ENCODE measurements at places on chromosomes 11 and 22.
A peak's percentile ranks its signal among the peaks of the same experiment; 100 is the strongest.

DNA sequence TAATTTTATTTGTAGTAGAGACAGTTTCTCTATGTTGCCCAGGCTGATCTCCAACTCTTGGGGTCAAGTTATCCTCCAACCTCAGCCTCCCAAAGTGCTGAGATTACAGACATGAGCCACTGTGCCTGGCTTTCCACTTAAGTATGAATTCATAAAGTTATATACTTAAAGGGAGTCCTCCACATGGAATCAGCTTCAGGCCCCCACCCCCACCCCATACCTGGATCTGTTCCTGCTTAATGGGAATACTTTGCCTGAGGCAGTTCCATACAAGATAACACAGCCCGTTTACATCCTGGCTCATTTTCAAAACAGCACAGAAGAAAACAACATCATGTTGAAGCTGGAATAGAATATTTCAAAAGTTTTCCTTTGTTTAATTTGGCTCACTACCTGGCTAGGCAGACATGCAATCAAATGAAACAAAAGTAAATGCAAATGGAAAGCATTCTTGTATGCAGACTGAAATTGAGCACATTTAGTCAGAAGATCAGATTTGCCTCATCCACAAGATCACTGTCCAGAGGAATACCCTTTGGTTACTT, 82.4 kb downstream of the FAT3 start:
- DNase-seq = no peak

DNA sequence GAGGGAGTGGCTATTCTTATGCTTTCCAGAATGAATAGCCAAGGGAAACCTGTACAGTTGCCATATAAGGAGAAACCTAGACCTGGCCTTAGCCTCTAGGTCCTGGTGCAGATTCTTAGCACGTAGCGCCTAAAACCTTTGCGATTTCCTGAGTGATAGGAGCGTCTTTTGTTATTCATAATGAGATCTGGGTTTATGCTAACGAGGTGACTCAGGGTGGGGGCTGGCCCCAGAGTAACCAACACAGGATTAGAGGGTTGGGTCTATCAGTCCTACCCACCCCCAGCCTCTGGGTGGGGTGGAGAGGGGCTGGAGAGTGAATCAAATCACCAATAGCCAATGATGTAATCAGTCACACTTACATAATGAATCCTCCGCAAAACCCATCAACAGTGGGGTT, 73.4 kb upstream of the PARVG start:
- no peak for DNase-seq

GRCh38 chr11:95923728-95924413, at the start of gene MTMR2:
TSS of gene MTMR2 (minus strand) at chr11:95924107. CDS start at chr11:95923954, 153 bp downstream.
- peak; percentile 73 for DNase-seq

DNA sequence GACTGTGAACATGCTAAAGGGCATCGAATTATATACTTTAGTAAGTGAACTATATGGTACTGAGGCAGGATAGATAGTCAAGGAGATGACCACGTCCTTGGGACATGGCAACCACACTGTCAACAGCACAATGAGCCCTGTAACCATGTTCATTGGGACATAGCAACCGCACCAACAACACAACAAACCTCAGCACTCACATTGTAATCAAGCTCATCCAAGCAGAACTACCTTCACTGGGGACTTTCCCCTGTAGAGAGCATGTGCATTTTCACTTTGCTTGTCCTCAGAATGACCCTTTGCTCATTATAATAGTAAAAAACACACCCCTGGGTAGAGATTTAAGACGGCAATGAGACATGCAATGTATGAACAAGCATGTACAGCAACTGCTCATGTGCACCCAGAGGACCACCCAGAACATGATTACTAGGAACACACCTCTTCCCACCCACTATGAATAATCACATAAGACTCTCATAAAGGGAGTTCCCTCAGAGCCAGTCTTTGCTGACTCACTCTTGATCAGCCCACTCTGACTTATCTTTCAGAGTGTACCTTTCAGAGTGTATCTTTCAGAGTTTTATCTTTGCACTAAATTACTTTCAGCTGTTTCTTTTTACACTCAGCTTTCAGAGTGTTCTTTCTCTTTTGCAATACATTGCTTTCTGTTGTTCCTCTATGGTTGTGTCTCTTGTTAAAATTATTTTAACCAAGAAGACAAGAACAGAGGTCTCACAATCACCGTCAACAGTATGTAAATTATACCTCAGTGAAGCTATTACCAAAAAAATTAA, 4.1 kb upstream of the PLAAT2 start:
- DNase-seq = no peak

- DNase-seq = no peak
These were observed 90.3 kb upstream of the SEZ6L start for GRCh38 chr22:26079009-26079408.

- no peak for DNase-seq
These were observed 3.6 kb upstream of the MAPK8IP1 start for GRCh38 chr11:45881708-45882368.

DNA sequence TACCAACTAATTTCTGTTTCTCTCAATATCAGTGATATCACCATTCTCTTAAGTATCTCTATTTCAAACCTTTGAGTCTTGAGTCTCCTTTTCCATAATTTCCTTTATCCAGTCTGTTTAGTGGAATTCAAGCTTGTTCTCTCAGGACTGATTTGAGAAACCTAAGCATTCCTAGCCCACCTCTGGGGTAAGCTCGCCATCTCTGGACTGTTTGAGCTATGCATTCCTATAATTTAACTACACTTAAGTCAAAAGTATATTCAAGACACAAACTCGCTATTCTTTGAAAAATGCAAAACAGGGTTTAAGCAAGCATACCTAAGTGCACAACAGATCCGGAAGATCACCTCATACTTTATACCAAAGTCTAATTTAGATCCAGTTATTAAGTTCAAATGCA, 2.1 kb upstream of the DLAT start:
- DNase-seq = no peak

GRCh38 chr11:72336163-72336562, 92.2 kb upstream of the PHOX2A start:
- DNase-seq = no peak

GRCh38 chr11:77121876-77122575, 6.0 kb upstream of the MYO7A start:
- no peak for DNase-seq

GRCh38 chr11:130086669-130087068, 17.0 kb downstream of the APLP2 start:
- DNase-seq = no peak

DNA sequence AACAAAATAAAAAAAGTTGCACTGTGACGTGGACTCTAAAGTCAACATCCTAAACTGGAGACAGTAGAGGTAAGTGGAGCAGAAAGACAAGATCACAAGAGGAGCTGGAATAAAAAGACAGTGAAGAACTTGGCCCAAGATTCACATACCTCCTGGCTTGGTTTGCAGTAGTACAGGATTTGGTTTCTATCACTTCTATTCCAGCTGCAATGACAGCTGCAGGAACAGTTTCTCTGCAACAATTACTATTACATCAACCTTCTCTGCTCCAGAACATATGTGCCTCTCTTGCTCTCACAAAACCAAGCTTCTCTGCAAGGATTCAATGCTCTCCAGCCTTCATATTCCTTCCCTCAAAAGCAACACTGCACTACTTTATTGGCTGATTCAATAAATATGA, 7.8 kb upstream of the KDM2A start:
- DNase-seq = no peak

- peak; percentile 63 for DNase-seq
These were observed 14.2 kb downstream of the TMEM121B start for GRCh38 chr22:17106785-17107546.

DNA sequence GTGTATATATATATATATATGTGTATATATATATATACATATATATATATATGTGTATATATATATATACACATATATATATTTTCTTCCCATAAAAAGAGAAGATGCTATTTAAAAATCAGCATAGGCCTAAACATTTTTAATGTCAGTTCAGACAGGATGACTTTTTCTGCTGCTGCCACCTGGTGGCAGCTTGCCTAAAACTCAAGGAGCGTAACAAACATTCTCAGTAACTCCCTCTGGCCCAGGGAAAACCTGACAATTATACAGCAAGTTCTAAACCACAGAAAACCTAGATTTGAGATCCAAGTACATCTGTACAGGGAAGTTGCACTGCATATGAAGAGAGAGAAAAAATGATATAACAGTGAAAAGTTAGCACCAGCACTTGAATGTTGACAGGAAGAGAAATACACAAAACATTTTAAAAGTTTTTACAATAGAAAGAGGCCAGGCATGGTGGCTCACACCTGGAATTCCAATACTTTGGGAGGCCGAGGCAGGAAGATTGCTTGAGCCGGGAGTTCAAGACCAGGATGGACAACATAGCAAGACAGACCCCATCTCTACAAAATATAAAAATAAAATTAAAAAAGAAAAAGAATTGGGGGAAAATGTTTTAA, 16.6 kb downstream of the OR8A1 start:
- peak; percentile 44 for DNase-seq

GRCh38 chr11:92141159-92141558, 83.5 kb upstream of the FAT3 start:
- DNase-seq = no peak

- no peak for DNase-seq
These were observed 60.2 kb downstream of the ENDOD1 start for GRCh38 chr11:95149651-95150364.

- DNase-seq = no peak
These were observed 9.5 kb downstream of the PHOX2A start for GRCh38 chr11:72234514-72234830.

GRCh38 chr11:77370217-77370616, 68.7 kb upstream of the GDPD4 start:
- no peak for DNase-seq

- DNase-seq = no peak
These were observed 75.9 kb downstream of the MN1 start for GRCh38 chr22:27725661-27726060.

GRCh38 chr11:20061776-20062175, 98.5 kb downstream of the DBX1 start:
- DNase-seq = no peak

- DNase-seq = no peak
These were observed 188.6 kb upstream of the MTMR2 start for GRCh38 chr11:96112192-96113128.

DNA sequence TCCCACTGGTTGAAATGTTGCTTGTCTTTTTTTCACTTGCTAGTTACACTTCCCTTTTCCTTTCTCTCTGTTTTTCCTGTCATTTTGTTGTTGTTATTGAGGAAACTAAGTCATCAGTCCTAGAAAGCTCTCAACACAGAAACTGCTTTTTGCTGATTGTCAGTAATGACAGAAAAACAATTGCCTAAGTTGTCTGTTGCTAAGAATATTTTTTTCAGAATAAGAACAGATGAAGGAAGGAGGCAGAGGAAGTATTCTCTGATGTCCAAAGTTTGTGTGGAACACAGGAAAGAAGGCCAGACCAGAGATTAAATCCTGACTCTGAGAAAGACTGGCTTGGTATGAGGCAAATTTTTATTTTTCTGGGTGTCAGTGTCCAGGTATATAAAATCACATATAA, 163.3 kb downstream of the CASP12 start:
- no peak for DNase-seq

DNA sequence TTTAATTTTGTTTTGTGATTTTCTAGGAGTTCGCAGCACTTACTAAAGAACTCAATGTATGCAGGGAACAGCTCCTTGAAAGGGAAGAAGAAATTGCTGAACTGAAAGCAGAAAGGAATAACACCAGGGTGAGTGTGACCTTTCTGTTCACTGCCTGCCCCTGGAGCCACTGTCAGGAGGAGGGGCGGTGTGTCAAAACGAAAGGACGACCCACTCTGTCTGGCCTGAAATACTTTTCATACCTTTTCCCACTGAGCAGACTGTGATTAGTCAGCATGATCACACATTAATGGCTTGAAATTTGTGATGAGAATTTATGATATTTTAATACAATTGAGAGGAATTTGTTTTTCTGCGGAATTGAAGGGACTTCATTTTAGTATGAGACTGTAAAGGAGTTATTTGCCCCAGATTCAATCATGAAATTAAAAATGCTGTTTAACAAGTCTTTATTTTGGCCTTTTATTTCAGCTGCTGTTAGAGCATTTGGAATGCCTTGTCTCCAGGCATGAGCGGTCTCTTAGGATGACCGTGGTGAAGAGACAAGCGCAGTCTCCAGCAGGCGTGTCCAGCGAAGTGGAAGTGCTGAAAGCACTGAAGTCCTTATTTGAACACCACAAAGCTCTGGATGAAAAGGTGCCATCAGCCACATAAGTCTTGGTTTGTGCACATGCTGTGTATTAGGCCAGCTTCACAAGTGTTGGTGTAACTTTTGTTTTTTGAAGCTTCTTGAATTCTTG, 54.1 kb downstream of the PPFIA1 start:
- no peak for DNase-seq

DNA sequence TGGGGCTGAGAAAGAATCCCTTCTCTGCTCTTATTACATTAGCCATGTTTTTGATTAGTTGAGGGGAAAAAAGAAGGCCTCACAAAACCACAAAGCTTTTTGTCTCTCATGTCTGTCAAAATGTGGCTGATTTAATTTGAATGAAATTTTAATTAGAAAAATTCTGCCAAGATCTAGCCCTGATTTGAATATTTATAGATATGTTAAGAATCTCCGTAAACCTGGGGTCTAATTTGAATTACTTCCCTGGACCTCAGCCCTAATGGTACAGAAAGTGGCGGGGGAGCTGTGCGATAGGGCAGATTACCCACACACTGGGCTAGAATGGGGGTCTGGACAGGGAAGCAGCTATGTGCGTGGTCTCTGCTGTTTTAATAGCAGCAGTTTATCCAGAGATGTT, 141.3 kb upstream of the TTC12 start:
- DNase-seq = no peak

- no peak for DNase-seq
These were observed 14.2 kb downstream of the PTDSS2 start for GRCh38 chr11:464316-464715.

DNA sequence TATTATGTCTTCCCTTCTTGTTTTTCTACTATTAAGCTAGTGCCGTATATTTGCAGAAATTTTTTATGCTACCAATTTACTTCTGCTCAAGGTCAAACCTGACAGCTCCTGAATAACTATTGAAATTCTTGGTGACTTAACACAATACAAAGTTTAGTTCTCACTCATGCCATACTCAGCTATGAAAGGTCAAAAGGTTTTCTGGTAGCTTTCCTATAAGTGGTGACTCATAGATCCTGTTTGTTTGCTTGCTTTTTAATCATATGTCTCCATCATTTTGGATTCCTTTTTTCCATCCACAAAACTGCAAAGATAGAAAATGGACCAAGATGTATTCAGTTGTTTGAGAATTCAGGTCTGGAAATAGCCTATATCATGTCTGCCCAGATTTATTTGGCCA, 855.8 kb upstream of the LRRC4C start:
- no peak for DNase-seq
